ENCODE measurements at places on chromosomes 6 and 20. TPM values are rescaled to one million over a fixed set of nuclear protein-coding genes. Genes with fewer than 3 reads are reported as not detected.

DNA sequence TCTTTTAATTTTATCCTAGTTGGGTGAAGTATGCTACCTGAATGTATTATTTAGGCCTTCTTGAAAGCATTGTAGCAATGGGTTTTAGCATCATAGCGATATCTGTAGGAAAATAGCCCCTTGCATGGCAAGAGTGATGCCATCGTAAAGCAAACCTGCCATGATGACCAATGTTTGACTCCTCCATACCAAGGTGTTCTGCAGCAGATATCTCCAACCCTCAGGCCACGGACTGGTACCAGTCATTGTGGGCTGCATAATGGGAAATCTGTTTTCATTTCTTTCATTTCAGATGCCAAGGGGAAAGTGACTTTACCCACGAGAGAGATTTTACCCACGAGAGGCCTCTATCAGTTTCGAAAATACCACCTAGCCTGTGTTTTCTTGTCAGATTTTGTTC is 6.2 kb downstream of the TXLNB start:
- no peak for DNase-seq

GRCh38 chr20:4174909-4175308 is 159.6 kb upstream of the RNF24 start:
- DNase-seq = no peak

DNA sequence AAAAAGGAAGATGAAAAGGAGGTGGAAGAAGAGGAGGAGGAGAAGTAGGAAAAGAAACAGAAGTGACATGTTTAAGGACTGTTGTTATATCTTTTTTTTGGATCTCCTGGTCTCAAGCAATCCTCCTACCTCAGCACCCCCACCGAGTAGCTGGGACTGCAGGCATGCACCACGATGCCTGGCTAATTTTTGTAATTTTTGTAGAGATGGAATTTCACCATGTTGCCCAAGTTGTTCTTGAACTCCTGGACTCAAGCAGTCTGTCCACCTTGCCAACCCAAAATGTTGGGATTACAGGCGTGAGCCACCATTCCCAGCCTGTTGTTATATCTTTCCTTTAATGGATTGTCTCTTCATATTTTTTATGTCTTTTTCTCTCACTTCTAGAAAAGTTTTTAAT is 19.5 kb upstream of the BCLAF1 start:
- no peak for DNase-seq

DNA sequence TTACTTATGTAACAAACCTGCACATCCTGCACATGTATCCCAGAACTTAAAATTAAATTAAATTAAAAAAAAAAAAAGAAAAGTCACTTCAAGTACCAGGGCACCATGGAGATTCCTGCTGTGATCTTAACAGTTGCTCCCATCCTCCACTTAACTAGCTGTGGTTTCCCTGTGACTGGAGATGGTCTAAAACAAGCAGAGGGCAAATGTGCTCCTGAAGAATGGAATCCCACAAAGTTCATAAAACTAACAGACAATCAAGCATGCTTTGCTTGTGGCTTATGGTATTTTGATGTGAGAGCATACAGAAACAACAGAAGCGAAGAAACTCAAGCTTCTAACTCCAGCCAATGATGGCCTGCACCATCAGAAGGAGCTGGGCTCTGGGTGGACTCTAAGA is 153.6 kb upstream of the KCNK16 start:
- no peak for DNase-seq

DNA sequence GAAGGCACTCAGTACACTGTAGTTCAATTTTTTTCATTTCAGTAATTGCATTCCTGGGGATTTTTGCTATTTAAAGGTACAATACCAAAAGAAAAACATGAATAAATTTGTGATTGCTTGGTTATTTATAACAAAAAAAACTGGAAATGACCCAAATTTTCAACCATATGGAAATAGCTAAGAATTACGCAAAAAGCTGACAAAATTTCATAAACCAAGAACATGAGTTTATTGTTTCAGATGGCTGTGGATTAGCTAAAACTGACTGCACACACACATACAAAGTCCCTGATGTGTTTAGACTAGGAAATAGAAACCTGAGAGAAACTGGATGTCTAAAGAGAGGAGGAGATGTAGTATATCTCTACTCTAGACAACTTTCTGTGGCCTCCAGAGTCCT is 718.4 kb upstream of the CHD6 start:
- DNase-seq = no peak

GRCh38 chr20:63958964-63959698 is 2.9 kb upstream of the UCKL1 start:
- DNase-seq = no peak

GRCh38 chr6:25316626-25317025 is 37.5 kb downstream of the CARMIL1 start:
- no peak for DNase-seq

GRCh38 chr6:408599-409102 is 17.1 kb downstream of the IRF4 start:
- no peak for DNase-seq

DNA sequence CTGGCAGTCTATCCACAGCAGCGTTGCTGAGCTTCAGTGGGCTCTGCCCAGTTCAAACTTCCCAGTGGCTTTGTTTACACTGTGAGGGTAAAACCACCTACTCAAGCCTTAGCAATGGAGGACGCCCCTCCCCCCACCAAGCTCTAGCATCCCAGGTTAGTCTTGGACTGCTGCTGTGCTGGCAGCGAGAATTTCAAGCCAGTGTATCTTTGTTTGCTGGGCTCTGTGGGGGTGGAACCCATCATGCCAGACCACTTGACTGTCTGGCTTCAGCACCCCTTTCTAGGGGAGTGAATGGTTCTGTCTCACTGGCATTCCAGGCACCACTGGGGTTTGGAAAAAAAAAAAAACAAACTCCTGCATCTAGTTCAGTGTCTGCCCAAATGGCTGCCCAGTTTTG is 249.7 kb upstream of the SYNCRIP start:
- DNase-seq = no peak

GRCh38 chr6:149196091-149196490 is 121.4 kb upstream of the TAB2 start:
- no peak for DNase-seq

- no peak for DNase-seq
These were observed 340.0 kb upstream of the PRDM1 start for GRCh38 chr6:105746130-105746505.

DNA sequence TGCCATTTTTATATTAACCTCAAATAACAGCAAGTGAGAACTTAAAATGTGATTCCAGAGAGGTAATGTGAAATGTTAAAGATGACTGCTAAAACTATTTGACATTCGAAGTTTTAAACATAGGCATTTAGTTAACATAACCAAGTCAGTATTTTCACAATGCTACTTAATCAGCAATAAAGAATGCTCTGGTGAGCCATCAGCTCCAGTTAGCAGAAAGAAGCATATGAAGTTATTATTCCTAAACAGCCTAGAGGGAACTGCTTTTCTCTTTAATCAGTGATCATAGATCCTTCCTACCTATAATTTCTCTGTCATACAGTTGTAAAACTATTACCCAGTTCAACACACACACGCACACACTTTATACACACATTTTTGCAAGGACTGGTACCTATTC is 60.1 kb downstream of the MMS22L start:
- DNase-seq = no peak

DNA sequence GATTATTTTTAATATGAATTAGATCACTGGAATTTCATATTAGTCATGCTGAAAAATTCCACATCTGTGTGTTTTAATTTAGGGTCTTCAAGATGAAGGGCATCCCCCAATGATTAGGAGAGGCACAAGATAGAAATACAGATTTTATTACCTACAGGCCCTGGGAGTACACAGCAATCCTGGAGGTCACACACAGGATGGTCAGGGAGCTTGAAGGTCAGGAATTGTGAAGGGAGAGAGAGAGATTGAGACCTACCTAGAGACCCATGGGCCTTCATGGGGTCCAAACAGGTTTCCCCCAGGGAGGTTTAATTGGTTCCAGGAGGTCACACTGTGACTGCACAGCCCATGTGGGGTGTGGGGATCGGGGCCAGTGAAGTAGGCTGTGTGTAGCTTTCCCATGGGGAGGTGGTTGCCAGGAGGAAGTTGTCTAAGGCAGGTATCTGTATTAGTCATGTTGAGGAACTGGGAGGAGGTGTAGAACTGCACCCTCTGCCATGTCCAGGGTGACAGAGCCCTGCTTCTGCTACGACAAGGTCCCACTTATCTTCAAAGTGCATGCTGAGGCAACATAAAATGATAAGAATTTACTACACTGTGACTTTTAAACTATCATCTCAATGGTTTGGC is 18.3 kb downstream of the SNX9 start:
- DNase-seq = peak; percentile 87

DNA sequence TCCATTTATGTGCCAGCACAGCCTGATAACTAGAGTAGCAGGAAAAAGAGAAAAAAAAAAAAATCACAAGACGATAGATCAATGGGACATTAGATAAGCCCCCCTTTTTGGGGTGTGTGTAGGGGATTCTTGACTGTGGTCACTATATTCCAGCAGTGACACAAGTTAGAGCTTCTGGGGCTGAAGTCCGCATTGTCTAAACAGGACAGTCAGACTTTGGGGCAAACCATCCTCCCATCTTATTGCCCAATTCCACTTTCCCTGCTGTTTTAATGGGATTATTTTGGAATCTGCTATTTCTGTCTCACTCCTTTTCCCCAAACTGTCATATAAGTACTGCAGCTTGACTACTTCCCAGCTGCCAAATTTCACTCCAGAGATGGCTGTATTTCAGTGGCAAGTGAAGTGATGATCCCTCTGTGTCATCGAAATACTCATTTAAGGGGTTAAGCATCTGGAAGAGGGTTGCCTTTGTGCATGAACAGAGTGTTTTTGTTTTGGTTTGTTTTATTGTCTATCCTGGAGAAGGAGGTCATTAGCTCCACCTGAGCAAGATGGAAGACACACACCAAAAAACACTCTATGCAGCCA is 182.5 kb downstream of the ATXN1 start:
- DNase-seq = no peak

DNA sequence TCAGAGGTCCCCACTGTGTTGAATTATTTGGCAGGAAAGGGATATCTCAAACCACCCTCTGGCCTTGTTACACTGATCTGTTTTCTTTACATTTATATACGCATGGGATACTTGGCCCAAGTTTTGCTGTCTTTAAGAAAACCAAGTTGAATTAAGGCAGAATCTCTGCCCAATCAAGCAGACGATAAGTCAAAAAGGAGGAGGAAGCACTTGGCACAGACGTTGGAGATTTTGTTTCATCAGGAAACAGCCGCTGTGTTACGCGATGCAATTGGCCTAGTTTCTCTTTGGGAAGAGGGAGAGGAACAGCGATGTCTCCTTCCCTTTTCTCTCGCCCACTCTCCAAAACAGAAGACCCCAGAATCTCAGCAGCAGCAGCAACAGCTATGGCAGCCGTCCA is 20.2 kb upstream of the NAA20 start:
- no peak for DNase-seq

DNA sequence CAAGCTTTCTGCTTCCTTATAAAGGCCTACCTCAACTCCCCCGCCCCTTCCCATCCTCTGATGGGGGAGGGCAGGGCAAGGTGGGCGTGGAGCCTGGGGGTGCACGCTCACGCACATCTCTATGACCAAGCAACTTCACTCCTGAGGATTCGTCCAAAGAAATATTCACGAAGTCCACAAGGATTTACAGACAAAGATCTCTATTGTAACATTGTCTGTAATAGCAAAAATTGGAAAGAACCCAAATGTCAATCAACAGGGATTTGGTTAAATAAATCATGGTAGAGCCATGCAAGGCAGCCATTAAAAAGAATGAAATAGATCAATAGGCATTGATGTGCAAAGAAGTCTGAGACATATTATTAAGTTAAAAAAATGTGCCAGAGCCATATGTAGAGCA is 130.4 kb upstream of the AFDN start:
- no peak for DNase-seq

GRCh38 chr6:83467620-83468036 is 36.8 kb upstream of the ME1 start:
- DNase-seq = no peak

DNA sequence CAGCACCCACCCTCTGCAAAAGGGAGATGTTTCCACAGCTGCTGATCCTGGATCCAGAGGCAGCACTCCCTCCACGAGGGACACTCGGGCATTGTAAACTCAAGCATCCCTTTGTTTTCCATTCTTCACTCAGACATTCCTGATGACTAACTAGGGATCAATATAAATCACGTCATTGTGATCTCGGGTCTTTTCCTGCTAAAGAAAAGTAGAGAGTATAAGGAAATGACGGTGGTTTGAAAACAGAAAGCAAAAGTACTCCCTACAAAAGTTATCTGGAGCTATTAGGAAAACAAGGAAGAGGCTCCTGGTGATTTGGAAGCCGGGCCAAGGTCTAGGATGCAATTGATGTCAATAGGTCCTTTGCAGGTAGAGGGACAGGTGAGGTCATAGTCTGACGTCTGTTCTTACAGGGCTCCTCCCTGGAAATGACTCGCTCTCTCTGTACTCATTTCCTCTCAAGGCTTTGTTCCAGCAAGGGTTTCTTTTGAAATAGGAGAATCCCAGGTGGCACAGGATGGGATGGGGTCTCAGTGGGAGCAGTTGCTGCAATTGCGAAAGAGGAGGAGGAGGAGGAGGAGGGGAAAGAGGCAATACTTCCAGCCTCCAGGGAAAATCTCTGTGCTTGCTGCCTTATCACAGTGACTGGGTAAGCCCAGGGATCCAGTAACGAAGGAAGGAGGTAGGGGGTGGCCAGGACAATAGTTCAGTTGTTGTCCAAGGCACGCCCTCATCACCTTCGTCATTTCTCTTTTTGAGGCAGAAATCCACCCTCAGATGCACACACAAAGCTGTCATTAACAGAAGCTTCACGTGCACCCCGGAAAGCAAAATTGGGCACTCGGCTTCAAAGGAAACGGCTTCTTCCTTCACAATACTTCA is 222.8 kb downstream of the LY86 start:
- peak; percentile 99 for DNase-seq

DNA sequence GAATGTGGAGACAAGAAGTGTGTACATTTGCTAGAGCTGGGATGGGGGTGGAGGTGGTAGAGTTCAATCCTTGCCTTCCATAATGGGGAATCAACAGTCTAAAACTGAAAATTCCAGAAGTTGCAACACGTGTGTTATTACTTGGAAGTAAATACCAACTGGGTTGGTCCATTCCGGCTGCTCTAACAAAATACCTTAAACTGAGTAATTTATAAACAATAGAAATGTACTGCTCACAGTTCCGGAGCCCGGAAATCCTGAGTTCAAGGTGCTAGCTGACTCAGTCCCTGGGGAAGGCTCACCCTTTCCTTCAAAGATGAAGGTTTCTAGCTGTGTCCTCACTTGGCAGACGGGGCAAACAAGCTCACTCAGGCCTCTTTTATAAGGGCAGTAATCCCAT is 59.0 kb downstream of the RIN2 start:
- DNase-seq = peak; percentile 95

DNA sequence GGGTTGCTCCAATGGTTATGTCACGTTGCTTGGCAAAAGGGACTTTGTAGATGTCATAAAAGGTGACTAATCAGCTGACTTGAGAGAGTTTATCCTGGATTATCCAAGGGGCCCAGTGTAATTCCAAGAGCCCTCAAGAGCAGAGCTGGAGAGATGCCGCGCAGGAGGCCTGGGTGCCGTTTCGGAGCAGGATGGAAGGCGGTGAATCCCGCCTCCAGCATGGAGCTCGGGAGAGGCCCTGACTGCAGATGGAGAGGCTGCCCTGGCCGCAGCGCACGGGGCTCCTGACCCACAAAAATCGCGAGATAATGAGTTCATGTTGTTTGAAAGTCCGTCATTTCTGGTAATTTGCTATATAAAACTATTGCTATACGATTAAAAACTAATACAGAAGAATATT is 219.8 kb downstream of the ZDHHC14 start:
- no peak for DNase-seq

PPP1R3G gene
- 0.67 TPM for total RNA-seq

ENPP5 gene
- total RNA-seq = 2.2 TPM

HLA-G gene
- total RNA-seq = not detected

PRRT1 gene
- total RNA-seq = 0.17 TPM

PAX1 gene
- total RNA-seq = not detected

HDGFL1 gene
- total RNA-seq = not detected

FOXF2 gene
- not detected for total RNA-seq

CDH4 gene
- total RNA-seq = 57.4 TPM

KIF6 gene
- total RNA-seq = 0.33 TPM
